ENCODE measurements at places on chromosomes 7 and 10. TPM values are rescaled to one million over a fixed set of nuclear protein-coding genes. Genes with fewer than 3 reads are reported as not detected.

The PRPS1L1 gene
- total RNA-seq, result not detected

The MACC1 gene
- 6.9 TPM for total RNA-seq

The LIPK gene
- total RNA-seq, result not detected

The NEURL1 gene
- total RNA-seq, result 4.2 TPM

The PRKG1 gene
- total RNA-seq, result 17.9 TPM

The SPDYE8 gene
- total RNA-seq, result not detected

Data from vagina (tissue), 2 donors.